ENCODE measurements at places on chromosomes 16 and 17.

DNA sequence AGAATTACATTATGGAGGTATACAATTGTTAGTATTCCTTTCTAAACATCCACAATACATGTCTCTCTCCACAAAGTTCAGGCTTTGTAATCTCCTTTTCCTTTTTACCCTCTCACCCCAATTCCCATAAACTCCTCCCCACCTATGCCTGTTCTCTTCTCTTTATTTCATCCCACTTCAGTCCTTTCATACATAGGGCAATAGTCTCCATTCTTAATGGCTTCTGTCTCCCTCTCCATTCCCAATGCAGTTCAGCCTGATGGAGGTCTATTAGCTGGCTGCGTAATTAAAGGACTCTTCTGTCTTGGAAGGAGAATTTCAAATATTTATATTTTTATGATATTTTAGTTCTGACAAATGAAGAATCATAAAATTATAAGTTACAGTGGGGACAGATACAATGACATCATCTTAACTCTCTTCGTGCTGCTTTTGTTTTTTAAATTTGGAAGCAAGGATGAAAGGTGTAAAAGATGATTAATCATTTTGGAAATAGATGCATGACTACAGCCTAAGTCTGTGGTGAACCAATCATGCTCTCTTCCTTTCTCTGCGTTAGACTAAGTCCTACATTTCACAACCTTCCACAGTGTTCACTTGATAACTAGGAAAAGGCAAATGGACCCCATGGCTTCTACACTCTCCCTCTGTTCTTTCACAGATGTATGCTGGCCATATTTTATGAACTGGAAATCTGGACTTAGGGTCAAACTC lies 11.2 kb upstream of the FAM20A start:
- no peak for DNase-seq

DNA sequence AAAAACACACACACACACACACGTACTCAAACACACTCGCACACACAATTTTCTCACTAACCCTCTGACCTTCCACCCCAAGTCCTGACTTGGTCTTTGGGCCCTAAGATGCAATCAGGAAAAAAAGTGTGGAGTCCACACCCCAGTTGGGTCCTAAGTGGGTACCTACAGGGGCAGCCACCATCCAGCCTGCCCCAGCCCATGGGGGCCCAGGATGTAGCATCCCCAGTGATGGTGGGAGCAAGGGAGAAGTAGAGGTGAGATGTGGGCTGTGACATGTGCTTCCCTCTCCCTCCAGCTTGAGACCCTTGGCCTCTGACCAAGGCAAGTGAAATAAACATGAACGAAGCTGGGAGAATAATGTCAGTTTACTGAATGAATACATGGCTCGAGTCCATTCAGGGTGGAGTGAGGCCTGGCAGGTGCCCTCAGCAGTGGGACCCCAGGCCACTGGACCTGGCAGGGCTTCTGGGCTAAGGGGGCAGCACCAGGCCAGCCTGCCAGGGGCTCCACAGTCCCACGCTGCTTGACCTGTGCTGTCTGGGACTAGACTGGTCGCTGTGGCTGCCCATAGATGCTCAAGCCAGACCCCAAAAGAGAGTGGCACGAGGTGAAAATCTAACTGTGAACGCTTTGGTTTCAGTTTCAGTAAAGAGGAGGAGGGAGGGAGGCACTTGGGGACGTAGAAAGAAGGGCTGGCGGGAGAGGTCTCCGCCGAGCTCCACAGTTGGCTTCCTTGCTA lies 73.7 kb downstream of the MRC2 start:
- DNase-seq = no peak

DNA sequence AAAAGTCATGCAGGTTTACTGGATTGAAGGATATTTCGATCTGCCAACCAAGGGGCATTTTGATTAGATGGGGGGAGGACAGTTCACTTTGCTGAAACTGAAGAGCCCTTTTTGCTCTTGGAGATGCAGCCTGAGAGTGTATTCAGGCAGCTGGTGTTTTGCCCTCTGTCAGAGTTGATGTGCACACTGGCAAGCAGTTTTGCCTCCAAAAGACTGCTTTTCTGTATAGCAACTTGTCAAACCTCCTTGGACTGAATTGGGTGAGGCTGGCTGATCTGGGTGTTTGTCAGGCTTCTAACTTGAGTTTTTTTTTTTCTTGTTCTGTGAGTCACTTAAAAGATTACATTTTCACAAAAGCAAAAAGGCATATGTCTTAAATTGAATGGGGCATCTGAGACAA lies 22.6 kb upstream of the ANKFN1 start:
- no peak for DNase-seq

GRCh38 chr16:1817276-1817589 lies 9.4 kb downstream of the HAGH start:
- no peak for DNase-seq

DNA sequence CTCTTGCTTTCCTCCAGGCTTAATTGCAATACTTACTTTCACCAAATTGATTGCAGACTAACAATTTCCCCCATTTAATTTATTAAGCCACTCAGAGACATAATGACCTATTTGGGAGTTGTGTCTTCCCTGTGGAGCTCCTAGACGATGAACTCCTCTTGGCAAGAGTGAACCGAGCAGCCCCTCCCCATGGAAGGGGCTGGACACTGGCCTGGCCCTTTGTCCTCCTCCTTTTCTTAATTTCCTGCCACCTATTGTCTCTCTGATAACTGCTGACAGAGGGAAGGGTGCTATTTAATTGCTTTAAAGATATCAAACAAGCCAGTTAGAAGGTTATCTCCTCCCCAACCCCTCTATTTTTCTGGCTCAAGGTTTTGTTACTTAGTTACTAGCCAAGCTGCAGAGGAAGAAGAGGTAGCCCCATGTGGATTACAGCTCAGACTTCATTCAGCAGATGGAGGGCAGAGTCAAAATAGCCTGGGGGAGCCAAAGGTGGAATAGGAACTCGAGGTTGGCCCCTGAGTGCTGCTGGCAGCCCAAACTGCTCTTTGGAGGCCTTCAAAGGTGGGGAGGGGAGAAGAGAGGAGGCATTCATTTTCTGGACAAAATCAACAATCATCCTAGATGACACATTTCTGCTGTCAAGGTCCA lies 3.7 kb upstream of the SSTR2 start:
- no peak for DNase-seq

DNA sequence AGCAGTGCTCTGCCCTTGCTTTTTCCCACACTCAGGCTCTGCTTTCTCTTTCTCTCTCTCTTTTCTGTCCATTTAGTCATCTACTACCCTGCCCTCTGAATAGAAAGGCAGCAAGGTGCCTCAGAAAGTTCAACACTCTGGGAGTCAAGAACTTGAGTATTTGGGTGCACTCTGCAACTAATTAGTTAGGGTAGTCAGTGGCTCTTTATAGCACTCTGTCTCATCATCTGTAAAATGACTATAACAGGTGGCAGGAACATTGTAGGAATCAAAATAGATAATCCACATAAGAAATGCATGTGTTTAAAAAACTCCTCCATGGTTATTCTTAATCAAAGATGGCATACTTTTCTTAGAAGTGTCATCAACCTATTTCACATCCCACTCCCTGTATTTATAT lies 7.2 kb downstream of the OR2C1 start:
- DNase-seq = no peak

- DNase-seq = no peak
These were observed 1.1 kb downstream of the MAPK3 start for GRCh38 chr16:30121741-30122571.

- no peak for DNase-seq
These were observed 19.3 kb downstream of the SHMT1 start for GRCh38 chr17:18344021-18344420.

GRCh38 chr16:4019371-4019791 lies 96.9 kb downstream of the ADCY9 start:
- no peak for DNase-seq
